ENCODE measurements at places on chromosomes 1 and 21.

DNA sequence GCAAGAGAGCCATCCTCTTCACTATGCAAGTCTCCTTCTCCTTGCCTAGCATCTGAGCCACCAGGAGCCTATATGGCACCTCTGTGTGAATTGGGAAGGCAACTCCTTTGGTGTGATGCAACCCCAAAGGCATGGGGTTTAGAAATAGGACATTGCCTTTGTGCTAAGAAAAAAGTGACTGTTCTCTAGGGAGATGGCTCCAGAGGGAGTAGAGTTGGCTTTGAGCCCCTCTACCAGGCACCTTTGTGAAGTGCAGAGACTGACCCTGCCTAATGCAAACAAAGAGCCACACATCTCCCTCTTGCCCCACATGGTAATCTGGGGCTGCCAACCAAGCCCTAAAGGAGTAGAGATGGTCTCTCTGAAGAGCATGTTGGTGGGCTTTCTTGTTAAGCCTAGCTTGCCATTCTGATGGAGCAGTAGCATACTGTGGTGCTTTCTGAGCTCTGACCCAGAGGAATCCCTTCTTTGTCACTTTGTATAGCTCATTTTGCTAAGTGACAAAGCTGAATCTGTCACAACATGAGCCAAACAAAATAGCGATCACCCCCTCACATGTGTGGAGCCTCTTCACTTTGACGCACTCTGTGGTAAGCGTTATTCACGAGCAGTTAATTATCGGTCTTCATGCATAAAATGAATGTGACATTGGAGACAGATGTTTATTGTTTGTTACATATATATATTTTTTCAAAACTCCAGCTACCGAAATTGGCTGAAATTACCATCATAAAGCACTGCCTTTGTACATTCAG is 74.4 kb downstream of the RWDD3 start:
- DNase-seq = no peak

- no peak for DNase-seq
These were observed 406 bp downstream of the PUSL1 start for GRCh38 chr1:1308756-1309250.

GRCh38 chr1:235127732-235128455 is 743 bp downstream of the TOMM20 start:
- no peak for DNase-seq

- peak; percentile 84 for DNase-seq
These were observed 371 bp downstream of the SZRD1 start for GRCh38 chr1:16367258-16367967.

- DNase-seq = peak; percentile 97
These were observed at the start of gene CDC20 for GRCh38 chr1:43358746-43359693. CDC20 (plus strand) TSS chr1:43358981; CDS start chr1:43359216, 235 bp downstream.

All from NCI-H226 (cell line).